ENCODE measurements at places on chromosomes 7 and 10. TPM values are rescaled to one million over a fixed set of nuclear protein-coding genes. Genes with fewer than 3 reads are reported as not detected.

Gene GIMAP8
- total RNA-seq, result under 0.01 TPM

Gene GRM3
- total RNA-seq, result not detected

Gene MNX1
- total RNA-seq, result not detected

Gene SEMA3D
- total RNA-seq, result 12.1 TPM

Gene FAM131B
- 3.8 TPM for total RNA-seq
